ENCODE measurements at places on chromosomes 3 and 15. TPM values are rescaled to one million over a fixed set of nuclear protein-coding genes. Genes with fewer than 3 reads are reported as not detected.

RFTN1 gene
- total RNA-seq: 36.1 TPM

IVD gene
- total RNA-seq: 41.2 TPM

SLC9A9 gene
- 8.3 TPM for total RNA-seq

SPINT1 gene
- 0.24 TPM for total RNA-seq

HRH1 gene
- 13.8 TPM for total RNA-seq

C3orf70 gene
- 0.75 TPM for total RNA-seq

EDC3 gene
- total RNA-seq: 15.7 TPM

SEMA7A gene
- 4.4 TPM for total RNA-seq

THRB gene
- 9.8 TPM for total RNA-seq

TP53BP1 gene
- total RNA-seq: 40.4 TPM

Data from cardiac ventricle fibroblast (primary cell).